ENCODE measurements at places on chromosomes 2 and 18.

DNA sequence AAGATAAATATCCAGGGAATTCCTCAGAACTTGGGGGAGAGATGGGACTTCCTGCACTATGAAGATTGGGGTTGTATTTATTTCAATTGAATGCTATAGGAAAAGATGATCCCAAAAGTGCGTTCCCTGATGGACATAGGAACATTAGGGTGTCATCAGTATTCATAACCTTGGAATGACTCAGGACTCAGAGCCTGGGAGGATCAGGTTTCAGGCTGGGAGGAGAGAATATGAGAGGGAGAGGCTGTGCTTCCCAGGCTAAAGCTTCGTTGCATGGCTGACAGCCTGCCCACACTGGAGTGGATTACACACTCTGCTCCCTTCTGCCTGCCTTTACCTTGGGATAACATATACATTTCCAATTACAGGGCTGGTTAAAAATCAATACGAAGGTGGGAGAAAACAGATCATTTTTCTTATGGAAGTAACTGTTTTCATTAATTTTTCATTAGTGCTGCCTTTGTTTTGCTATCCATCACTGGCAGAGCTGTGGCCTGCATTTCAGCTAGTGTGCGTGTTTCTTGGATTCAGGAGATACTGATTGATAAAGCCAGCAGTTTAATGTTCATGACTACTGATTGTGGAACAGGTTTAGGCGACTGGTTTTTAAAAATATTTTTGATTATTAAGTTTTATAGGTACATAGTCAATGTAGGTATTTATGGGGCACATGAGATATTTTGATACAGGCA lies 118.7 kb downstream of the KCTD1 start:
- DNase-seq, result peak; percentile 55

GRCh38 chr2:233449081-233449901 lies 95.0 kb downstream of the DGKD start:
- peak; percentile 23 for DNase-seq

DNA sequence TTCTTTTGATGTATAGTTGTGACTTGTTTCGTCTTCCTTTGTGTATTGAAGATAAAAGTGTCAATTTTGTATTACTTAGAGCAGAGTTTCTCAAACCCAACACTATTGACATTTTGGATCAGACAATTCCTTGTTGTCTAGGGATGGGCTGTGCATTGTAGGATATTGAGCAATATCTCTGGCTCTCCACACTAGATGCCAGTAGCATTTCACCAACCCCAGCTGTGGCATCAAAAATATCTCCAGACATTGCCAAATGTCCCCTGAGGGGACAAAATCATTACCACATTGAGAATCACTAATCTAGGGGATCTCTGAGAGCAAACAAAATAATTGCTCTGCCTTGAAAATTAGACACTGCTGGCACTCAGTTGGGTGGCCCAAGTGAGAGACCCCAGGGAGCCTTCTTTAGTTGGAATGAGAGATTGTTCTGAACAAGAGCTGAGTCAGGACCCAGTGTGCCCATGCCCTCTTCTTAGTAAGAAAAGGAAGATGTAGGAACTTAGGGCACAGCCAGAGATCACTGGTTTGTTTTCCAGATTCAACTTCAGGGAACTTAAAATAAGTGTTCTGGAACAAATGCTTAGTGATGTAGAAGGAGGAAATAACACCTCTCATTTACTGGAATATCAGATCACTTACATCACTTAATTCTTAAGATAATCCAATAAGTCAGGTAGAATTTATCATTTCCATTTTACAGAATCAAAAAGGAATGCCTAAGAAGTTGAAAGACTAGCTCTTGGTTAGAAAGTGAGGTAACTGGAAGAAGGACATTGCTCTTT lies 466.6 kb upstream of the TNP1 start:
- no peak for DNase-seq

DNA sequence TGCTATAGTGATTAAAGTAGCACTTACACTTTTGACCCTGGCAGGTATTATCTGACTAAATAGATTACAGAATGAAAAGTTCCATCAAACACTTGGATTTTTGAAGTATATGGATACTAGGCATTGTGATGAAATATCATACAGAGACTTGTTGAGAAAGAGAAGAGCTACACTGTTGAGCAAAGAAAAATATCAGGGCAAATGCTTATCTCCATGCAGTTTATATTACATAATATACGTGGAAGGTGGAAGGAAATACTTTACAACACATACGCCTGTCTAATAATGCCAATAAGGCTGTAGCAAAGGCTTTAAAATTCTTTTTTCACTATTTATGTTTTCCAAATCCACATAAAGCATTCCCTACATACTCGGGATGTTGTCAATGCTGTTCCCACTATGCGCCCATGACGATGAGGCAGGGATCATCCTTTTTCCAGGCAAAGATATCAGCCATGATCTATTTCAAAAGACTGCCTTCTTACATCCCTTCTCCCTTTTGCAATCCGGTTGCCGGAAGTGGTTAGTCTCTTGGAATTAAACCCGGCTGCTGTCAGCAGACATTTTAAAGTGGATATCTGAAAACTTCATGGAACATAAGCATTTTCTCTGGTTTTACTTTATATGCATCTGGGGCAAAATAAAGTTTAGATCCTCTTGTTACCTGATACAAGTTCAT lies 92.6 kb upstream of the ITGA4 start:
- DNase-seq, result no peak

DNA sequence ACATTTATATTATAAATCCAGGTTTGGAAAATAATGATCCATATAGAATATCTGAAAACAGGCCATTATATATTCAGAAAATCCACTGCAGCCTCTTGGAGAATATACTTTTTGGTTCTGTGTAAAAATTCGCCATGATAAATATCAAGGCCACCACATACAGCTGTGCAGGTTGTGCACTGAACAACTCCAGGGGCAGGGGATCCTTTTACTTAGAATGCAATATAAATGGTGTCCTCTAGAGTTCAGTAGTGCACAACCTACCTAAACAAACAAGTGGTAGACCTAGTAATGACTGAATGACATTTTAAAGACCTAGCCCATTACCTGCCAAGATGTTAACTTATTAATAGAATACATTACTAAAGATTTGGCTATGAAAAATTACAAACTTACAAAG lies 22.4 kb downstream of the MOGAT1 start:
- DNase-seq, result no peak

DNA sequence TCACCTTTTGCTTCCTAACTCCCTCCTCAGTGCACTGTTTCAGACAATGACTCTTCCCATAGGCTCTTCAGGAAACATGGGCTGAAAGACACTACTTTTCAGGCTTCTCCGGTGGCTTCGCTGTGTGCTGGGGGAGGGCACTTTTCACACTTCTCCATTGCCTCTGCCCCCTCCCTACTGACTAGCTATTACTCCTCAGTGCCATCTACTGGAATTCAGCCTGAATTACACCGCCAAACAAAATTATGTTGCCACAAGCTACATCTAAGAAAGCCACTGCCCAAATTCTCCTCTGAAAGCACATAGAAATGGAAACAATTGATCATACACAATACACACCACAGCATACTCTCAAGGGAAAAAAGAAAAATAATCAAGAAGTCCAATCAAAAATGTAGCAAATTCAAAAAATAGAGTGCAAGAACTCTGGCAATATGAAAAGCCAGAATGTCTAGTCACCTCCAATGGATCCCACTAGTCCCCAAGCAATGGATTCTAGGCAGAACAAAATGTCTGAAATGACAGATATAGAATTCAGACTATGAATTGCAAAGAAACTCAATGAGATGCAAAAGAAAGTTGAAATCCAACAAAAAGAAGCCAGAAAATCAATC lies 1139.4 kb upstream of the GYPC start:
- DNase-seq, result no peak

DNA sequence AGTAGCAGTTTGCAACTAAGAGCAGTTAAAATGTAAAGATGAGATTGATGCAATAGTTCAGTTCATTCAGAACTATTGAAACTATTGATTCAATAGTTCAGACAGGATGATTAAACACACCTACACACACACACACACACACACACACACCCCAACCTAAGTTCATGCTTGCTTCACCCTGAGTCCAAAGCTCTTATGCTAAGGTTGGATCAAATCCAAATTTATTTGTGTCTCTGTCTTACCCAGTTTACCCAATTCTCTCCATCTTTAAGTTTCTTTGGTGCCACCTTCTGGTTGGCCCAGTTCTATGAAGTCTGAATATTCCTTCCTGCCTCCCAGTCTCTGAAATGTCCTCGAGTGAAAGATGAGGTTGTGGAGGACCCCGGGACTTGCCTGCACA lies 5.1 kb downstream of the SERPINB8 start:
- DNase-seq, result no peak

DNA sequence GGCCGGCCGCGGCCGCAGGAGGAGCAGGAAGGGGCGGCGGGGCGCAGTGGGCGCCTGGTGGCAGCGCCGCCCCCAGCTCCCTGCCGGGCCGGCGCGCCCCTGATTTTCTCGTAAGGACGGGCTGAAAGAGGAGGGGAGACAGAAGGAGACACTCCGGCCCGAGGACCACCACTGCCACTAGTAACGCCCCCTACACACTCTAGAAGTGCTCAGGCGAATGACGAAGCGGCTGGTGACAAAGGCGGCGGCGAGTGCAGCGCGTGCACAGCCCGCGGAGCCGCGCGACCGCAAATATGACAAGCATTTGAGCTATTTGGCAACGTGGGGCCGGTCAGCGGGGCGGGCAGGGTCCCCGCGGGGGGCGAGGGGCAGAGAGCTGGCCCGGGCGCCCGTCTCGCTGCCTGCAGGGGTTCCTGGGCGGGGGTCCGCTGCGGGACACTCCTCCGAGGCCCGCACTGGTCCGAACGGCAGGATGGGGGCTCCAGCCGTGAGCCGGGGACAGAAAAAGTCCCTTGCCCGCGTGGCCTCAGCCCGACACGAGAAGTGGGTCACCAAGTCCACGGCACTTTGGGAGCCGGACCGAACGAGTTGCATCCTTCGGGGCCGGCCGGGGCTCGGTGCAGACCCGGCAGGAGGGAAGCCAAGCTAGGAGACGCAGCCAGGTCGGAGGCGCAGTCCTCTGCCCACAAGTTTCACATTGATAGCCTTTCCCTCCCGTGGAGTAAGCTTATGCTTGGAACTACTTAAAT lies 524 bp upstream of the SERTAD2 start:
- peak; percentile 56 for DNase-seq

DNA sequence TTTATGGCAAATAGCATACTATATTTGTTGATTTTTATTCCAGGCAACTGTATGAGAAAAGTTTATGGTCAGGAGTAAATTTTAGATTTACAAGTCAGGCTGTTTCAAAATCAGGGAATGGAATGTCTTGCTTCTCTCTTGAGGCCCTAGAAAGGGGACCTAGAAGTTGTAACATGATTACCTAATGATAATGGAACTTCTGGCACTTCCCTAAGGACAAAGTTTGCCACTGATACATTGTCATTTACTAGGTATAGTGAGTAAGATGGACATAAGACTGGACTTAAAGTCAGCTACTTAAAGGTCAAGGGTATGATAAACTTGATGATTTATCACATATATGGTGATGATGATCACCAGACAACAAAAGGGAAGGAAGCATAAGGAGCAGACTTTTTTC lies 103.3 kb upstream of the VRK2 start:
- no peak for DNase-seq

GRCh38 chr2:158817588-158817987 lies 22.5 kb downstream of the DAPL1 start:
- DNase-seq, result no peak

DNA sequence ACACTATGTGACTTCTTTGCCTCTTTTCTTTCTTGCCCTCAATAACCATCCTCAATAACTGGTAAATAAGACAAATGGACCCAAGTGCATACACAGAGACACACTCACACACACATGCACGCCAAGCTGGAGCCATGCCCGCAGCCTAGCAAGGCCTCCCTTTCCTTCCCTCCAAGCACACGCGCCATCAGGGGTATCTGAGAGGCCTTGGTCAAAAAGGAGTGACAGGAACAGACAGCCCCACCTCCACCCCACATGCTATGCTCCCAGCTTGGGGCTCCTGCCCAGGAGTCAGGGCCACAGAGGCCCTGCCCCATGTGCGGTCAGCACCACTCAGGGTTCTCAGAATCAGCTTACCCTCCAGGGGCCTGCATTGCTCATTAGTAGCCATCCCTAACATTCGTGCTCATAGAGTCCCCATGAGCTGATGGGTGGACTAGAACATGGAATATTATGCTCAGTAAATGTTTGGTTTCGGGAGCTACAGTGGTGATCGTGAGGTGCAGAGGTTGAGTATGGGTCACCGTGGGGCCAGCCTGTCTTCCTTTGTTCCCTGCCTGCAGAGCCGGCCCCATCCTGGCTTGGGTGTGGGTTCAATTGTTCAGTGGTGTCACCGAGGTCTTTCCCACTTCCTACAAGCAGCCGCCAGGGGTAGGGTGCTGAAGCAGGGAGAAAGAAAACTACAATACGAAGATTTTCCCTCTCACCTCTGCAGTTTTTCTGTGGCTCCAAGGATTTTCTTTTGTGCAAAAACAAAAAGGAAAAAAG lies 158.2 kb upstream of the RAB12 start:
- DNase-seq, result no peak

- no peak for DNase-seq
Measured at GRCh38 chr18:49285627-49286026, 174.8 kb downstream of the DYM start.

DNA sequence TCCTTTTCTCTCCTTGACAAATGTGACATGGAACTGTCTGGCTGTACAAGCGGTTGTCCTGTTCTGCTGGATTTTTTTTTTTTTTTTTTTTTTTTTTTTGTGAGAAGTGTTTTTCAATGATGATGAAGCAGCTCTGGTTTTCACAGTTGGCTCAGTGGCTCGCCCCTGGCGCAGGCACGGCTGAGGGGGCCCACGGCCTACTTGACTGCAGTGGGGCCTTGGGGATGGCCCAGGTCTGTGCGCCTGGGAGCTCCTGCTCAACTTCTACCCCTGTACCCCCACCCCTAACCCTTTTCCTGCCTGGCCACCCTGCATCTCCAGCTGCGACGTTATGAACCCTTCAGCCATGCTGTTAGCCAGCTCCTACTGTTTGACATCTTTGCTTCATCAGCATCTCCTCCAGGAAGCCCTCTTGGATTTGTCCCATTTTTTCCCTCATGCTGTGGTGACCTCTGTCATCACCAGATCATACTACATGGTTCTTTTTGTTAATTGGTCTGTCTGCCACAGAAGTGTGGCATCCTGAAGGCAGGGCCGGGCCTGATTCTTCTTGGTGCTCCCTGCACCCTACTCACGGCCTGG lies 167.9 kb downstream of the INHBB start:
- no peak for DNase-seq

GRCh38 chr2:38294597-38294996 lies 82.5 kb downstream of the ATL2 start:
- no peak for DNase-seq

GRCh38 chr18:44719519-44720060 lies 38.9 kb downstream of the SETBP1 start:
- no peak for DNase-seq

- no peak for DNase-seq
Measured at GRCh38 chr2:159192371-159192918, 94.1 kb downstream of the WDSUB1 start.

GRCh38 chr2:217954051-217954450 lies 48.7 kb downstream of the TNS1 start:
- no peak for DNase-seq
